HepG2 (cell line): ENCODE measurements at places on chromosomes 5 and 9. TPM values are rescaled to one million over a fixed set of nuclear protein-coding genes. Genes with fewer than 3 reads are reported as not detected.

Gene KIAA1958
- 8.5 and 11.4 TPM in 2 replicates for total RNA-seq

- DNase-seq: no peak
These were observed 266.6 kb downstream of the SMARCA2 start for GRCh38 chr9:2281803-2282185.

Gene OLFM1
- not detected in 2 replicates for total RNA-seq

Gene CATSPER3
- 0.14 and 0.33 TPM in 2 replicates for total RNA-seq

Gene MED27
- total RNA-seq: 19.0 and 25.3 TPM in 2 replicates

DNA sequence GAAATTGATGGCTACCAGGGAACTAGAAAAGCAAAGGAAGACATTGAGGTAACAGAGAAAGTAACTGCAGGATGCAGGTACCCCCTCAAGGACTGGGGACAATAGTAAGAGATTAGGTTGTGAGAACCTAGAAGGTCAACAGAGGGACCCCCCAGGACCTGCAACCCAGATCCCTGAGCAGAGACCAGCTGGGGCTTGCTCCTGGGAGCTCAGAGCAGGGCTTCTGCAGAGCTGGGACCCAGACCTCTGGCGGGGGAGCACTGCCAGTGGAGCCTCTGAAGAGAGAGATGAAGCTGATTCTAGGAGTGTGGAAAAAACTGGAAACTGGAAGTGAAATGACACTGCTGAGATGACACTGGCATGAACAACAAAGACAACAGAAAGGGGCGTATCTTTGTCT, 17.2 kb downstream of the MORN5 start:
- DNase-seq: no peak

Gene GHR
- total RNA-seq: not detected in 2 replicates

DNA sequence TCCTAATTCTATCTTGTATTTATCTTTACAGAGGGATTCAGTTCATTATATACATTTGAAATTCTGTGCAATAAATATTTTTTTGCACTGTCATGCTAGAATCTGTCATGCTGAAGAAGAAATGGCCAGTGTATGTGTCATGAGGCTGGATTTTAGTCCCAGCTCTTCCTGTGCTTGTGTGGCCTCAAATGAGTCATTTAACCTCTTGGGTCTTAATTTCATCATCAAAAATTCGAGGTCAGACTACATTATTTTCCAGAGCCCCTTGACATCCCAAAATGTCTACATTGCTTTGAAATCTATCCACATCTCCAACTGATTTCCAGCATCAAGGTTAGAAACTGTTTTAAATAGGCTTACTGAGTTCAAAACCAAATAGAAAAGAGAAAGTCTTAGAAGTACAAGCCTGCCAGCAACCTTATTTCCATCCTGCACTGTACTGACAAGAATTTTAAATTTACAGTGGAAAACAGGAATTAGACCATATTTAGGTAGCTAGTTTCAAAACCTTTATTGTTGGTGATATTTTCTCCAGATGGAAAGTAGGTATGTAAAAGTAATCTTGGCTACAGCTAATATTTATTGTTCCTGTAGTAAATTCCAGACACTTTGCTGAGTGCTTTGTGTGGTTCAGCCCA, 96.7 kb upstream of the MAMDC2 start:
- peak; percentile 3 for DNase-seq

GRCh38 chr9:92488681-92489550, 6.6 kb upstream of the ASPN start:
- no peak for DNase-seq

DNA sequence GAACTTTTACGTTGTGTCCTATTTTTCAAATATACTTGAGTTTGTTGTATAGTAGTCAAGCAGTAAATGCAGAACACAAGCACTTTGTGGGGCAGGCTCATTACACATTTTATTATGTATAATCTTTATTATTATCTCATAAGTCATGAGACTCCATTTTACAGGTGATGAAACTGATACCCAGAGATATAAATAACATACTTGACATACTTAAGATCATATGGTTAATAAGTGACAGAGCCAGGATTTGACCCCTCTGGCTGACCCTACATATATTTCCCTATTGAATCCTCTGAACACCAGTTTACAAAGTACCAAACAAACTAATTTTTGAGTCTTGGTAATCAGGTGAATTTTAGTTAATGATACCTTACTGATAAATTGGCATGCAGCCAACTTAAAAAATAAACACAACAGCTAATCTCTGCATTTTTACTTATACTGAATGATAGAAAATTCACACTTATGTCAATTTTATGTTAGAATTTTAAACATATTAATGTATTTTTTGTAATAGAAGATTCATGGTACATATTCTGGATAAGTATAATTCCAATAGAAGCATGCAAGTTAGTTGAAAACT, 305.0 kb upstream of the MEF2C start:
- no peak for DNase-seq

Gene NR4A3
- 0.02 TPM in 1 of 2 replicates, not detected in the other for total RNA-seq

GRCh38 chr9:107712390-107712789, 222.8 kb upstream of the KLF4 start:
- DNase-seq: no peak

GRCh38 chr5:172637110-172637580, 3.9 kb upstream of the NEURL1B start:
- no peak for DNase-seq

DNA sequence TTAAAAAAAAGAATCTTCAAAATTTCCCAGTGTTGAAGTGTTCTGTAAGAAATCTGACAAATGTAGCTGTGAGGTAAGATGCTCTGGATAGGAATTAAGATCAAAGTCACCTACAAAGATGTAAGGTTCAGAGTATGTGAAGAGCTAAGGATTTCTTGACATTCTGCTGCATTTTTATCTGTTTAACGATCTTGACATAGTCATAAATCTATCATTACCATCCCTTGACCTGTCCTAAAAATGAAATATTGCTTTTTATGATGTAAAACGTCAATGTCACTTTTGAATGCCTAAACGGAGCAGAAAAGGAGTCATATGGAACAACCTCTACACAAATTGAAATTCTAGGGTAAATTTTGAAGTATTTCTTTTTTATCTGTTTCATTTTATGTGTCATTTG, 939.3 kb downstream of the CDH18 start:
- DNase-seq: no peak

Gene PCDHA2
- not detected in 2 replicates for total RNA-seq

- DNase-seq: no peak
These were observed 41.5 kb downstream of the BOD1 start for GRCh38 chr5:173574983-173575382.

GRCh38 chr9:20873240-20873865, 158.1 kb downstream of the HACD4 start:
- DNase-seq: no peak

GRCh38 chr9:12702160-12702758, 9.1 kb downstream of the TYRP1 start:
- peak; percentile 3 for DNase-seq

Gene ANGPTL2
- total RNA-seq: 0.35 and 0.91 TPM in 2 replicates

DNA sequence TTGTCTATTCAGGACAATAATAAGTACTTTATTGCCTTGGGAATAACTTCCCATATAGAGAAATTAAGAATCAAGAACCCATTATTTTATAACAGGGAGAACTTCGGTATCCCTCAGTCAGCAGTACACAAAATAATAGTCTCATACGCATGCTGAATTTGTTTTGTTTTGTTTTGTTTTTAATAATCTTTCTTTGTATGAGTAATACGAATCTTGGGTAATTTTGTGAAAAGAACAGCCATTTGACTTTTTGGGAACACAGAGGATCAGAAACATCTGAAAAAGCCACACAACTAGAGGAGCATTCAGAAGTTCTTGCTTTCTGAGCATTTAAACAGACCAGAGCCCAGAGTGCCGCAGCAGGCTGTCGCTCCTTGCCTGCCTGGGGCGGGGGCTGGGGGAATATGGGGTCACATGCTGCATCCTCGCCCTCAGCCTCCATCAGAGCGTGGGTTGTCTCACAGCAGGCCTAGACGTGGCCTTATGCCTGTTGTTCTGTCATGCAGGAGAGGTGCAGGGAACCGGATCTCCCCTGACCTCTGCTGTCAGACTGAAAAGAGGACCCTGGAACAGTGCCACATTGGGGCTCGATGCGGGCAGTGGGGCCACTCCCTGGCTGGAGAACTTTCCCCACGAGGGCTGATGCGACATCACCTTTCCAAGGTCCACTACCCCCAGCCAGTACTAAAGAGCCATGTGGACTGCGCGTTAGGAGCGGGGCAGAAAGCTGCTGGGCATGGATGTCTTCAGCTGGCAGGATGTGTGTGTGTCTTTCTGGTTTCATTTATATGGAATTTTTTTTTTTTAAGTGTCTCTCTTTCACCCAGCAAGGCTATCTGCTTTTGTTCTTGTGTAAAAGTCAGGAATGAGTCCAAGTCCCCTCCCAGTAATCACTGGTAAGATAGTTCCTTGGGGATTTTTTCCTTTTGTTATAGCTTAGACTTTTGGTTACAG, 133.4 kb upstream of the OTULINL start:
- DNase-seq: no peak

Gene TEX48
- not detected in 2 replicates for total RNA-seq

Gene GARIN3
- not detected in 2 replicates for total RNA-seq

DNA sequence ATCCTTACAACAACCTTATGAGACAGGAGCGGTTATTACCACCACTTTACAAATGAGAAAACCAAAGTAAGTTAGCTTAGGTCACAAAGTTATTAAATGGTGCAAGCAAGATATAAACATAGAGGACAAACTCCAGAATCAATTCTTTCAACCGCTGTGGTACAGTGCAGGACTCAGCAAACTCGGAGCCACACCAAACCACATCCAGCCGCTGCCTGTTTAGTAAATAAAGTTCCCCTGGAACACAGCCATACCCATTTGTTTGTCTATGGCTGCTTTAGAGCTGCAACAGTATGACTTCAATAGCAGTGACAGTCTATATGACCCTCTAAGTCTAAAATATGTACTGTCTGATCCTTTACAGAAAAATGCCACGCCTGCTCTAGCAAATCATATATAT, 1567.2 kb upstream of the WWC1 start:
- no peak for DNase-seq

DNA sequence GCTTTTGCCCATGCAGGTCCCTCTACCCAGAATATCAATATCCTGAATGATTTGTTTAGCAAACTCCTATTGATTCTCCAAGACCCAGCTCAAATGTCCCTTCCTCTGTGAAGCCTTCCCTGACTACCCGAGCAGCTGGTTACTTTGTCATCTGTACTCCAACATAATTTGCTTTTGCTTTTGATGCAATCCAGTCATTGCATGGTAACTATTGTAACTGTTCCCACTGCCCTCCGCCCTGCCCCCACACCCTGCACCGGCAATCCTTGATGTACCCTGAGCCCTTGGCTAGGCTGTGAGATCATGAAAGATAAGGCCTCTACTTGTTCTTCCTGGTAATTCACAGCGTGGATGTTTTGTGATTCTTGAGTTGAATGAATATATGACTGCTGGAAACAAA, 119.9 kb upstream of the BOD1 start:
- peak; percentile 84 for DNase-seq

GRCh38 chr9:93110311-93110855, 14.4 kb downstream of the CARD19 start:
- no peak for DNase-seq

DNA sequence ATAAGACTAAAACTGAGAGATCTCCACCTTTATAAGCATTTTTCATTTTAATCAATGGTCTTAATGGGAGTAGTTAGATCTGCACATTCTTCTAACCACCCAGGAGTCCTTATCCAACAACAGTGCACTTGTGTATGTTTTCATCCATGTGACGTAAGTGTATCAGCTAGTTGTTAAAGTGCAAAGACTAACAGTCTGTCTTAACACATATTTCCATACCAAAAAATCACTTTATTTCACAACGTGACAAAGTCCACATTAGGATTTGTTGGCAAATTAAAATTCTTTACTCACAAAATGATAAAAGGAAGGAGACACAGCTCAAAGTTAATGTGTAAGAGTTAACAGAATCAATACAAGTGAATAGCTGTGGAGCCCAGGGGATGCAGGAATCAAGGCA, 1.9 kb upstream of the SMC2 start:
- no peak for DNase-seq

Gene ADAMTS6
- total RNA-seq: 0.93 and 3.1 TPM in 2 replicates

- peak; percentile 19 for DNase-seq
These were observed 6.3 kb upstream of the UGCG start for GRCh38 chr9:111890334-111890733.

- peak; percentile 97 for DNase-seq
These were observed 148.7 kb upstream of the SLC12A2 start for GRCh38 chr5:127934791-127935256.

- no peak for DNase-seq
These were observed 11.0 kb downstream of the AKNA start for GRCh38 chr9:114376586-114377445.

Gene LECT2
- total RNA-seq: not detected in 2 replicates

DNA sequence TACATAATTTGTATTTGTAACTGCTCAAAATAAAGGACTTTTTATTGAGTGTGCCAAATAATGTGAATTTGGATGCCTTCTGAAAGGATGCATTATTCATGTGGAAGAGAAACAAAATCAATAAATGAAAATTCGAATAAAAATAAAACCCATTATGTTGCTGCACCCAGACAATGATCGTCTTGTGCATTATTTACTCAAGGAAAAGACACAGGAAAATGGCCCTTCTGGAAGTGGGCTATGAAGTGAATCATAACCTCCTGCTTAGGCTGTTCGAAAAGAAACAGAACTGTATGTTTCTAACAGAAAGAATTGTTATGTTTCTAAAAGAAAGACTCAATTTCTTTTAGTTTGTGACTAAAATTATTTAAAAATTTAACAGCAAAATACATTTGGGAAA, 168.9 kb upstream of the NFIB start:
- no peak for DNase-seq

DNA sequence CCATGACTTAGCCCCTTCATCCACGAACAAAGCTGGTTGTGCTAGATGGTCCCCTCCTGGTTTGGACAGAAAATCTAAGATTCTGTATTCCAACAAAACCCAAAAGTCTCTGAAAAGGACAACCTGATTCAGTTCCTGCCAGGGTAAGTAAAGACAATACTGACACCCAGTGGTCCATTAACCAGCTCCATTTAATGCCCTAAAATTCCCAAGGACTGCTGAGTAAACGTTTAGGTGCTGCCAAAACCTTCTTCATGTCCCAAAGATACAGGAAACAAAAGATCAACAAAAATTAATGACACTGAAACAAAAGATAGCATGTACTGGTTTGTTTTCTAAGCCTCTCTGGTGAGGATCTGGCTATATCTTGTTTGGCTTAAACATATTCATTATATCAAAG, 25.3 kb upstream of the PPP1R2B start:
- DNase-seq: peak; percentile 26
